ENCODE measurements at places on chromosomes 6 and 20.

DNA sequence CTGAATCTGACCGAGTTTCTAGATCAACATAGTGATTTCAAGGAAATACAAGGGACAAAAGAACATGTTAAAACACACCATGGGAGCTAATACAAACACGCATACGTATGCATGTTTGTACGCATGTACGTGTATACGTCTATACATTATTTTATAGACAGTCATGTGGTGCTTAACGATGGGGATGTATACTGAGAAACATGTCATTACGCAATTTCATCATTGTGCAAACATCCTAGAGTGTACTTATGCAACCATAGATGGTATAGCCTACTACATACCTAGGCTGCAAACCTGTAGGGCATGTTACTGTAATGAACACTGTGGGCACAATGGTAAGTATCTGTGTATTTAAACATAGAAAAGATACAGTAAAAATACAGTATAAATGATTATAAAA lies 25.0 kb upstream of the NELFCD start:
- no peak overlapping the region for H3K27ac ChIP-seq
- H3K4me3 ChIP-seq: no peak overlapping the region
- no peaks in the 10 kb centered on the region for H3K27me3 ChIP-seq
- H3K4me1 ChIP-seq: no peaks in the 10 kb centered on the region

- no peak for DNase-seq
- no peak overlapping the region for H3K4me3 ChIP-seq
- H3K4me1 ChIP-seq: no peaks in the 10 kb centered on the region
- H3K27me3 ChIP-seq: no peaks in the 10 kb centered on the region
- no peak overlapping the region for H3K27ac ChIP-seq
- H3K36me3 ChIP-seq: no peaks in the 10 kb centered on the region
Observed at GRCh38 chr6:12078014-12078413, 65.9 kb downstream of the HIVEP1 start.

GRCh38 chr6:126788861-126789365 lies 329.6 kb upstream of the RSPO3 start:
- no peaks in the 10 kb centered on the region for H3K4me1 ChIP-seq
- H3K4me3 ChIP-seq: no peak overlapping the region
- no peaks in the 10 kb centered on the region for H3K36me3 ChIP-seq
- H3K27ac ChIP-seq: no peak overlapping the region
- H3K27me3 ChIP-seq: no peaks in the 10 kb centered on the region
- no peak for DNase-seq

- no peaks in the 10 kb centered on the region for H3K36me3 ChIP-seq
- DNase-seq: no peak
- no peaks in the 10 kb centered on the region for H3K27me3 ChIP-seq
- H3K4me1 ChIP-seq: no peaks in the 10 kb centered on the region
- H3K27ac ChIP-seq: no peak overlapping the region
Observed at GRCh38 chr6:149053848-149054558, 263.5 kb upstream of the TAB2 start.

DNA sequence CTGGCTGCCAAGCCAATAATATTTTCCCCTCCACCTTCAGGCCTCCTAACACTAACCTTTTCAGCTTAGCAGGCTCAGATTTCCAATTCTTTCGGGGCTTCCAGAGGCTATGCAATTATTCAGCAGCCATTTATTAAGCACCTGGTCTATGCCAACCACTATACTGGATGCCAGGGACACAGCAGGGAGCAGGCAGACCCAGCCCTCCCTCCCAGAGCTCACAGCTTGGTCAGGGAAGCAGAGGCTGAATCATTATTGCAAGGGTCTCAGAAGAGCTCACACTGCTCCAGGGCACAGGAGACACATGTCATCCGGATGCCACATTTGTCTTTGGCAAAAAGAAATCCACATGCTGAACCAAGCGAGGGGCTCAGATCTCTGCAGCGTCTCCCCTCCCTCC lies 1.3 kb downstream of the BPIFB1 start:
- no peaks in the 10 kb centered on the region for H3K4me1 ChIP-seq
- H3K36me3 ChIP-seq: no peaks in the 10 kb centered on the region
- H3K27me3 ChIP-seq: peaks cover 4% of the 10 kb centered on the region
- no peak overlapping the region for H3K4me3 ChIP-seq
- no peak overlapping the region for H3K27ac ChIP-seq

- H3K4me3 ChIP-seq: no peak overlapping the region
- H3K4me1 ChIP-seq: no peaks in the 10 kb centered on the region
- H3K36me3 ChIP-seq: no peaks in the 10 kb centered on the region
- no peak overlapping the region for H3K27ac ChIP-seq
Observed at GRCh38 chr6:3220366-3220765, 7.1 kb downstream of the TUBB2B start.

DNA sequence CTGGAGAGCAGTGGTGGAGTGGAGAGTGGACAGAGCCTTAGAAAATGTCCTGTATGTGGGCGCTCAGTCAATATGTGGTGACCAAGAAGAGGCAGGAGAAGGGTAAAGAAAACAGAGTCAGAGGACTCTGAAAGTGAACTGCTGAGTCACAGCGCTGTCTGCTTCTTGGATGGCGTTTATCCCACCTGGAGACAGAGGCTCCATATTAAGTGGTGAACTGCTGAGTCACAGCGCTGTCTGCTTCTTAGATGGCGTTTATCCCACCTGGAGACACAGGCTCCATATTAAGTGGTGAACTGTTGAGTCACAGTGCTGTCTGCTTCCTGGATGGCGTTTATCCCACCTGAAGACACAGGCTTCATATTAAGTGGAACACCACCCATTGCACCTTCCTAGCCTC lies 119.3 kb upstream of the RALGAPA2 start:
- no peak overlapping the region for H3K27ac ChIP-seq
- H3K27me3 ChIP-seq: no peaks in the 10 kb centered on the region
- no peaks in the 10 kb centered on the region for H3K36me3 ChIP-seq
- no peak overlapping the region for H3K4me3 ChIP-seq

GRCh38 chr20:25032065-25032477 lies 25.9 kb downstream of the ACSS1 start:
- no peaks in the 10 kb centered on the region for H3K36me3 ChIP-seq
- no peaks in the 10 kb centered on the region for H3K4me1 ChIP-seq
- peaks cover under 1% of the 10 kb centered on the region for H3K27me3 ChIP-seq
- no peak overlapping the region for H3K4me3 ChIP-seq
- H3K27ac ChIP-seq: no peak overlapping the region

DNA sequence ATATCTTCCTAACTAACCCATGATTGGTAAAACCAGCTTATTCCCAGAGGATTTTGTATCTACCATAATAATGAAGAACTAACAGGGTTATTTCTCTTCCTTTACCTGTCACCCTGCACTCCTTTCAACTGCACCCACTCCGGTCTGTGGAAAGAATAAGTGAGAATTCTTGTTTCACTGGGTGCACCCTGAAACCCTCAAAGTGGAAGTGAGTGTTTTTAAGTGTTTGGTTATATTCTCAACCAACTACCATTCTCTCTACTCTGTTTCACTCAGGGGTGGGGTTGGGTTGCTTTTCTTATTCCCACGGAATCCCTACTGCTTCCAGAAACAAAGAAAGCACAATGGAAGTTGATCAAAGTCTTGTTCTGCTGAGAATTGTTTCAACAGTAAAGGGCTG lies 42.6 kb upstream of the KHDRBS2 start:
- H3K4me3 ChIP-seq: no peak overlapping the region
- H3K27ac ChIP-seq: no peak overlapping the region

DNA sequence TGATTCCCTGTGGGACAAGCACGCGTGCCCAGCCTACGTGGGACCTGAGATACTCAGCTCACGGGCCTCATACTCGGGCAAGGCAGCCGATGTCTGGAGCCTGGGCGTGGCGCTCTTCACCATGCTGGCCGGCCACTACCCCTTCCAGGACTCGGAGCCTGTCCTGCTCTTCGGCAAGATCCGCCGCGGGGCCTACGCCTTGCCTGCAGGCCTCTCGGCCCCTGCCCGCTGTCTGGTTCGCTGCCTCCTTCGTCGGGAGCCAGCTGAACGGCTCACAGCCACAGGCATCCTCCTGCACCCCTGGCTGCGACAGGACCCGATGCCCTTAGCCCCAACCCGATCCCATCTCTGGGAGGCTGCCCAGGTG lies 11.9 kb upstream of the RBCK1 start:
- peaks cover 18% of the 10 kb centered on the region for H3K36me3 ChIP-seq
- H3K27ac ChIP-seq: no peak overlapping the region
- H3K4me3 ChIP-seq: no peak overlapping the region
- no peak for DNase-seq
- H3K4me1 ChIP-seq: no peaks in the 10 kb centered on the region
- no peaks in the 10 kb centered on the region for H3K27me3 ChIP-seq

- H3K4me3 ChIP-seq: no peak overlapping the region
- H3K27me3 ChIP-seq: no peaks in the 10 kb centered on the region
- DNase-seq: no peak
- no peak overlapping the region for H3K27ac ChIP-seq
Observed at GRCh38 chr6:123640567-123641187, 3.9 kb upstream of the TRDN start.

DNA sequence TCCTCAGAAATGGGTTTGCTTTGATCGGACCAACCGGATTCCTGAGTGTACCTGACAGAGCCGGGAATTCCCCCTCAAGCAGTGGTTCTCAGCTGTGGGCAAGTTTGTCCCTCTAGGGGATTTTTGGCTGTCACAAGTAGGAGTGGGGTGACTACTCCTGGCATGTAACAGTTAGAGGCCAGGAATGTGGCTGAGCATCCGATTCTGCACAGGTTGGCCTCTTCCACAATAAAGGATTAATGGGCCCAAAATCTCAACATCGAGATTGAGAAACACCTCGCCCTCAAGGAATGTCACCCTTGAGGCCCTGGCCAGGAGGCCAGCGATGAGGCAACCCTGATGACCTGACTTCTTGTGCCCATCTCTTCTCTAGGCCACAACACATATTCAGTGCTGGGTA lies 7.9 kb downstream of the AGPAT4 start:
- H3K36me3 ChIP-seq: no peaks in the 10 kb centered on the region
- DNase-seq: no peak
- no peak overlapping the region for H3K4me3 ChIP-seq

DNA sequence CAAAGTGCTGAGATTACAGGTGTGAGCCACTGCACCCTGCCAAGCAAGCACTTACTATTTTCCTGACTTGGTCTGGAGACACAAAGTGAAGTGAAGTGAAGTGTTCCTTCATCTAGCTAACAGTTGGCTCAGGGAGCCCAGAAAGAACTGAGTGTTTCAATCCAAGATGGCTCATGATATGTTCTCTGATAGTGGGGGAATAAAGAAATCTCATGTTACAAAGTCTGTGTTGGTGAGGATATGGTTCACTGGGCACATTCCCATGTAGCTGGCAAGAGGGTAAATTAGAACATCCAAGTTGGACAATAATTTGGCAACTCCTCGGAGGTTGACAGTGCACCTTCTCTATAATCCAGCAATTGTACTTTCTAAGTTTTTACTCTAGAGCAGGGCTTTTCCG lies 5.0 kb upstream of the ITPR3 start:
- H3K4me3 ChIP-seq: no peak overlapping the region
- DNase-seq: no peak
- H3K4me1 ChIP-seq: peaks cover 8% of the 10 kb centered on the region
- no peak overlapping the region for H3K27ac ChIP-seq
- no peaks in the 10 kb centered on the region for H3K36me3 ChIP-seq
- no peaks in the 10 kb centered on the region for H3K27me3 ChIP-seq

- H3K4me1 ChIP-seq: no peaks in the 10 kb centered on the region
- DNase-seq: no peak
- no peak overlapping the region for H3K27ac ChIP-seq
- no peaks in the 10 kb centered on the region for H3K36me3 ChIP-seq
- no peak overlapping the region for H3K4me3 ChIP-seq
- no peaks in the 10 kb centered on the region for H3K27me3 ChIP-seq
Observed at GRCh38 chr6:155706341-155706740, 250.7 kb upstream of the NOX3 start.

- H3K27me3 ChIP-seq: no peaks in the 10 kb centered on the region
- H3K27ac ChIP-seq: peak overlapping the region; percentile 98
- H3K4me3 ChIP-seq: peak overlapping the region; percentile 59
- DNase-seq: peak; percentile 96
- peaks cover 10% of the 10 kb centered on the region for H3K4me1 ChIP-seq
Observed at GRCh38 chr20:53828088-53828681, 234.5 kb upstream of the ZNF217 start.

All from fibroblast of lung (primary cell).